ENCODE measurements at places on chromosomes 4 and X.

DNA sequence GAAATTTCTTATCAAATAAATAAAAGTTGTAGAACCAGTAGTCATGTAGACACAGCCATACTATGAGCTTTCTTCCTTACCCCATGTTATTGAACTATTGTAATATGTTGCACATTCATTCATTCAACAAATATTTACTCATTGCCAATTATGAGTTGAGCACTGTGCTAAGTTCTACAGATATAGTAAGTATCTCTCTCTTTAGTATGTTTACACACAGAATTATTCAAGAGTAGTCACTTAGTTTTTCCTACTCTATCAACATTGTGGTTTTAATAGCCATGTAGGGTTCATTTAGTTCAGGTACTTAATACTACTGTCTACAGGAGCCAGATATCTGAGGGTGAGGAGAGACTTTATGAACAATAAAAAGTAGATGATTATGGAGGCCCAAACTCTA lies 86.2 kb downstream of the TEX13A start:
- no peak for DNase-seq

DNA sequence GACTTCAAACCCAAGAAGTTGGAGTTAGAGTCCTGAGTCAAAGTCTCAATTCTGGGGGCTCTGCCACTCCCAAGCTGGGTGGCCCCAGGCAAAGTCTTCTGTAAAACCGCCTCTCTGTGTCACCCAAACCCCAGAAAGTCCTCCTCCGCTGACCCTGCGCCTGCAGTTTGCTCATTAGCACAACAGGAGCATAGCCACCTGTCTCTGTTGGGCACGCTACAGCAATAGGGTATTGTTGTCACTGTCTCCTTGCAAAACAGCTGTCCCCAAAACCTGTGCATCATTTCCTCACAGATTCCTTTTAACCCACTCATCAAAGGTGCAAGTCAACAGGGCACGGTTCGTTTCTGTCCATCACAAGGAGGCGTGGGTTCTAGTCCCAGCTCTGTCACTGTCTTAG lies 8.0 kb upstream of the DGAT2L6 start:
- no peak for DNase-seq

- DNase-seq = no peak
These were observed 100.4 kb downstream of the ITM2A start for GRCh38 chrX:79266702-79267101.

DNA sequence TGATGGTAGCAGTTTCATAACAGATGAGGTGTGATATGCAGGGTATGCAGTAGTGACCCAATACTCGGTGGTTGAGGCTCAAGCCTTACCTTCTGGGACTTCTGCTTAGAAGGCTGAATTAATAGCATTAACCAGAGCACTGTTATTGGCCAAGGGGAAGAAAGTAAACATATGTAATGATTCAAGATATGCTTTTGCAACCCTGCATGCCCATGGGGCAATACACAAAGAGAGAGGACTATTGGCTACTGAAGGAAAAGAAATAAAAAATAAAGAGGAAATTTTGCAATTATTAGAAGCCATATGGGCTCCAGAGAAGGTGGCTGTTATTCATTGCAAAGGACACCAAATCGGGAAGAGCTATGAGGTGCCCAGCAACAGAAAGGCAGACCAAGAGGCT lies 8.7 kb downstream of the GAGE10 start:
- DNase-seq = no peak

DNA sequence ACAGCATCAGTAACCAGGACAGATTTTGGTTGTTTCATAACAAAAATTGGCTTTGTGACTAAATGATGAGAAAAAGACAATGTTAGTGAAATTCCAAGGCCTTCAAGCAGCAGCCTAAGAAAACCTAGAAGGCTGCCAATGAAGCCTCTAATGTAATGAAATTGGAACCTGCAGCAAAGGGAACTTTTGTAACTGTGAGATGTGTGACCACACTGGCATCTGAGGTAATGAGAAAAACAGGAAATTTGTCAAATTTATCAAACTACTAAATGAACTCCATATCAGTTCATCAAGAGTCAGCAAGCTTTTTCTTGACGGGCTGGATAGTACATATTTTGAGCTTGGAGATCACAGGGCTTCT lies 30.4 kb upstream of the EMCN start:
- no peak for DNase-seq

DNA sequence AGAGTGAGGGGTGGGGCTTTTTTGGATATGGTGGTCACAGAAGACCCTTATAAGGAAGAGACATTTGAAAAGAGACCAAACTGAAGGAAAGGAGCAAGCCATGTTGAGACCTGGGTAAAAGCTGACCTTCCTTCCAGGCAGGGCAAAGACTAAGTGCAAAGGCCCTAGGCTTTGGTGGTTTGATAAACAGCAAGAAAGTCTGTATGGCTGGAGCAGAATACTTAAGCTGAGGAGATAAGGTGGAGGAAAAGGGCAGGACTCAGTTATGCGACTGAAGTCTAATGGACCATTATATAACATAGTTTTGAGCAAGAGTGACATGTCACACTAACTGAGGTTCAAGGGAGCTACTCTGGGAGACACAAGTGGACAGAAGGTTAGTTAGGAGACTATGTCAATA lies 20.0 kb downstream of the SH3RF1 start:
- DNase-seq = no peak

- DNase-seq = no peak
These were observed 526.7 kb downstream of the PCDH7 start for GRCh38 chr4:31246856-31247255.

DNA sequence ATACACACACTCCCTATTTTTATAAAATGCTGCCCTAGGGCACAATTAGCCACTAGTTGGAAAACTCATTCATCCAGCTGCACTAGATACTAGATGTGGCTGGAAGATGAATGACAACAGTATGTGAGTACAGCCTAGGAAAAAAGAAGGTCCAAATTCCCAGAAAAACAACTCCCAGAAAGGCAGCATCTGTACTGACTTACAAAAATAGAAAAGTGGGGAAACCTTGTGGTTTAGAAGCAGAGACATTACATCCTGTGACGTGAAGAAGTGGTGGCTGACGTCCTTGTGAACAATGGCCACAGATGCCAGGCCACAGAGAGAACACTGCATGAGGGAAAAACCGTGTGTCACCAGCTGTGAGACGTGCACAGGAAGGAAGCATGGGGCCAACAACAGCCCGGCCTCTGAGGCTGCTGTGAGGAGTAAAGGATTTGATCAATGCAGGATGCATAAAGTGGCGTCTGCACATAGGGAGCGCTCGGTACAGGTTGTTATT lies 81.2 kb downstream of the SPRY1 start:
- DNase-seq = no peak

DNA sequence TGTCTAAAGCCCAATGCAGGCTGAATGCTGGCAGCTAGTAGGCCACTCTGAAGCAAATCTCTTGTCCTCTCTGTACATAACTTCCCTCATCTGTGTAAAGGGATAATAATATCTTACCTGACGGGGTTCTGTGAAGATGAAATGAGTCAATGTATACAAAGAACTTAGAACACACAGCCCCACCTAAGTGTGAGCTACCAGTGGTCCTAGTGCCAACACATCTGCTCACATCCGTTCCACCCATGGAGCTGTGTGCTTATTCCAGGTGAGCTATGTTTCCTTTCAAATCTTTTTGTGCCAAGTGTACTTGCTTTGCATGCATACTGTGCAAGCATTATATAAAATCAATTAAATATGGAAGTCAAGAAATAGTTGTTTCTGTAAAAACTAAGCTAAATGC lies 116.4 kb downstream of the TSPAN5 start:
- DNase-seq = no peak

GRCh38 chrX:43718956-43719355 lies 62.9 kb downstream of the MAOA start:
- no peak for DNase-seq

- no peak for DNase-seq
These were observed 62.6 kb downstream of the COQ2 start for GRCh38 chr4:83221897-83222441.

Data from HAP-1 (cell line).